ENCODE measurements at places on chromosomes 2 and 18.

GRCh38 chr2:180846756-180847472, 133.5 kb upstream of the UBE2E3 start:
- no peak for DNase-seq

DNA sequence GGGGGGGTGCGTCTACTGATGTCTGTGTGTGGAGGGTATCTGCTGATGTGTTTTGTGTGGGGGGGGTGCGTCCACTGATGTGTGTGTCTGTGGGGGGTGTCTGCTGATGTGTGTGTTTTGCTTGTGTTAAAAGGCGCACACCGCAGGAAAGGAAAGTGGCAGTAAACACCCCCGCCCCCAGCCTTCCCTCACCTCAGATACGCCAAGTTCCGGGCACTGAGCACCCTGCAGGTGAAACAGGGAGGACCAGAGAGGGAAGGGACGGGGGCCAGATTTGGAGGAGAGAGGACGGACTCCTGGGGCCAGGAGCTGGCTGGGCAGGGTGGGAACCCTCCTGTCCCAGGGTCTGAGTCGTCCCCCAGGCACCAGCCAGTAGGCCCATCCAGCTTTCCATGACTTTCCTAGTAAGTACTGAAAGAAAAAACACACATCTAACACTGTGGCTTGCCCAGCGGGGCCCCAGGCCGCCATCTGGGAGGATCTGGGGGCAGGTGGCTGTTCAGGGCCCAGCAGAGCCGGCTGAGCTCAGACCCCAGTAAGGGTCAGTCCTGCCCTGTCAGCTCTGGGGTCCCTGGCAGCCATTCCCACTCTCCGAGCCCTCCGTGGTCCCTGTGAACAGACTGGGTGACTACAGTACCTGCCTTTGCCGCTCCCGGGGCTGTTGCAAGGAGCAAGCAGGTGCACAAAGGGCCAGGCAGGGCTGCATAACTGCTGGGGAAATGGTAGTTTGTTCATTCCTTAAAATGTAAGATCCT, 126.9 kb downstream of the NFATC1 start:
- DNase-seq = peak; percentile 73

DNA sequence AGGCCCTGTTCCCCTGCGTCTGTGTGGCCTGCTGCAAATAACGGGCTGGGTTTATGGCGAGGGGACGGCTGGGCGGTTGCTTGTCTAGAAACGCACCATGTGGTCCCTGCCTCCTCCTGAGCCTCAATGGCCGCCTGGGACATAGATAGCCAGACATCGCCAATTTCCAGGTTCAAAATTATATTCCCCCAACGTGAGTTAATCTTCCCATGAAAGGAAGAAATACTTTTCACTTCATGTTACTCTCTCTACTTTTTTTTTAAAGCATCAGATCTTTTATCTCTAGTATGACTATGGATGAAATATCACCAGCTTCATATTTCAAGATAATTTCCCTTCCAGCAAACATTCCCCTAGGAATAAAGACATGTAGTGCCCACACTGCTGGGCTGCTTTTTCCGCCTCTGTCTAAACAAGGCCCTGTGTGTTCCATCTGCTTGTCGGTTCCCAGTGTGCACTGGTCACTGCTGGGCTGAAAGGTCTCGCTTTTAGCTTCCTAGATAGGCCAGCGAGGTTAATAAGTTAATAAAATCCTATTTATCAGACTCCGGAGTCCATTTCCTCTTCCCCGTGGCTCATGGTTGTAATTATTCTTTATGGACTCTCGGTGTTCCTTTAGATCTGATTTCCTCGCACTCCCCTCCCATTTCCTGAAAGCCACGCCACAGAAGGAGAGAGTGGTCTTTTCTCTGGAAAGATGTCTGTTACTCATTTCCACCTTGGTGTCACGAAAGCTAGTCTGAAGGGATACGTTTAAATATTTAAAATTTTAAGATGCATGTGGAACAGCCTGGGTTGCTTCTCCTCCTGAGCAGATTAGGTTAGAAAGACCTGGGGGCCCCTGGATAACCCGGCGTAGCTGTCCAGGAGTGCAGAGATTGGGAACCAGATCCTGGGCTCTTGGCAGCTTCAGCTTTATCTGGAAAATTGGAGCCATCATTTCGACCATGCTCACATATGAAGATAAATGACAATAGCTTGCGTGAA, 196.6 kb upstream of the COPS8 start:
- DNase-seq = no peak

DNA sequence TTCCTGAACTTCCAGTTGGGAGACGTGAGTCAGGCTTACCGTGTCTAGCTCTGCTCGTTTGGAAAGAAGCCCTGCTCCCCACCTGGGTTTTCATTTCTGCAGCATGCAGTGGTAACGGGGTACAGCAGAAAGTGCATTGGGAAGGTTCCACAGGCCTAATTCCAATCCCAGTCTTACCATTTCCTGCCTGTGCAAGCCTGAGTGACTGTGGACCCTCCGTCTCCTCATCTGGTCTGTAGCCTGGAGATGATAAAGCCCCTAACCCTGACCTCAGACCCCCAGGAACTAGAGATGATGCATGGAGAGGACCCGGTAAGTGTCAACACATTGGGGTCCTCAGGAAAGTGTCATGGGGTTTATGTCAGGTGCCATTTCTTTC, 5.8 kb upstream of the PSD4 start:
- DNase-seq = no peak

DNA sequence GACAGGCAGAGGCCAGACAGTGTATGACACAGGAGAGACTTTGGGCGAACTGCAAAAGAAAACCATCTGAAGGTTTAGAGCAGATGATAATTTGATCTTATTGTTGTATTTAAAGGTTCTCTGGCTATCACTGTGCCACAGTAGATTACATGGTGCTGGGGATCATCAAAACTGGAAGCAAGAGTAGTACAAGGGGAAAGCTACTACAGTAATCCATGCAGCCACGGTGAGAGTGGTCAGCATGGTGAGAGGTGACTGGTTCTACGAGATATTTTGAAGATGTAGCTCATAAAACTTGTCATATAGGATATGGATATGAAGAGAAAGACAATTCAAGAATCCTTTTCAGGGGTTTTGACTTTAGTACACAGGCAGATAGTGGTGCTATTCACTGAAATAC, 194.8 kb upstream of the GULP1 start:
- no peak for DNase-seq

DNA sequence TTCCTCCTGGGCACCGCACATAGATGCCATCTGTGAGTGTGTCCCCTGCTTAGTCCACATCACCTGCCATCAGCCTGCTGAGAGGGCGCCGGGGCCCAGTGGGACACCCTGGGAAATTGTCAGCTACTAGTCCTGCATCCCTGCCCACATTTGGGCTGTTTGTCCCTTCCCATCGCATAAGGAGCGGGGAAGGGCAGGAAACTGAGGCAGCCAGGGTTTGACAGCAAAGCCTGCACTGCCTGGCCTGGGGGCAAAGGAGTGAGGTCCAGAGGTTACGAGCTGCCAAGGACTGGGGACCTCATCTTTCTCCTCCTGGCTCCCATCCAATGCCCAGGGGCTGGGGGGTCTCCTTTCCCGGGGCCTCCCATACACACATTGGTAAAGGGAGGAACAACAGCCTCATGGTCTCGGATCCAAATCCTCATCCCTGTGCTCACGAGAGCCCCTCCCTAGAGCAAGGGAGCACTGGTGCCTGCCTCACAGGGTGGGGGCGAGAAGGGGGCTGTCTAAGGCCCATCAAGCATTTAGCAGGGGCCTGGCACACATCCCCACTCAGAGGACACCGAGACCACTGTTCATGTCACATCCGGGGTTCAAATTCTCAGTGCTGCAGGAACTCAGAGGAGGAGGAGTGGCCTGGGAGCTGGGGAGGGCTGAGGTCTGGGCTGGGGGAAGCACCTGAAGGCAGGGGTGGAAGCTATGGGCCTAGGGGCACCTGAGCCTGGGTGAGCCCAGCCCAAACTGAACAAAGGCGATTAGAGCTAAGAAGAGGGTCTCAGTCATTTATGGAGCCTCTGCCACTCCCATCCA, 113.8 kb downstream of the SMAD7 start:
- no peak for DNase-seq

- no peak for DNase-seq
Measured at GRCh38 chr2:29143657-29144056, 28.4 kb downstream of the CLIP4 start.

DNA sequence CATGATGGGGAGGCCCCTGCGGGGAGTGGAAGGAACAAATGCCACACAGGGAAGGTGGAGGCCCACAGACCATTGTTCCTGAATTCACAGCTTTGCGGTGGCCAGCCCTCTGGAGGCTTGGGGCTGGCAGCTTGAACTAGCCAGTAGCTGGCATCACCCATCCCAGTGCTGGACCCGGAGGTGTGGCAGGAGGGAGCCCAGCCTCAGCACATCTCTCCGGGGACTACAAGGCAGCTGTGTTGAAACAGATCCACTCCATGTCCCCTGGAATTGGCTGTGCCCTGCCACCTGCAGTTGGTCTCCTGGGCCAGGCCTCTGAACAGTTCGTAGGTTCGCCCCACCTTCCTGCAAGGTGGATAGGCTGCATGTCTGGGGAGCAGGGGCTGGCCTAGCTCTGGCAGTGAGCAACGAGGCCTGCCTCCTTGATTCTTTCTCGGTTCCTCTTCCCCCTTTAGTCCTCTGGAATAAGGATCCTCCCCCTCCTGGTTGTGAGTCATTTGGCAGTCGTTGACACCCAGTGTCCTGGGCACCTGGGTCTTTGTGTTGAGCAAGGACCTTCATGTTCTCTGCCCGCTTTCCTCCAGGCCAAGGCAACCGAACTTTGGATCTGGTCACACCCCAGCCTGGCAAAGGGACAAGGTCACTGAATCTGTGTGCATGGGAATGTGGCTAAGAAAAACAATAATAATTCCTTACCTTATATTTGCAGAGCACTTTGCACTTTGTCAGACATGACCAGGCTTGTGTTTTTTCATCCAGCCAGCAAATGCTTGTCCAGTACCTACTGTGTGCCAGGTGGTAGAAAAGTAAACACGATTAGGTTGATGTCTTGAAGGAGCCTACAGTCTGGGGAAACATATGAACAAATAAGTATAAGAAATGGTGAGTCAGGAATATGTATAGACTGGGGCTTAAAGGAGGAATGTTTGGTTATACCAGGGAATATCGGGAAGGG, 55.0 kb upstream of the MCFD2 start:
- no peak for DNase-seq

GRCh38 chr2:84881581-84882413, 913 bp upstream of the TRABD2A start:
- DNase-seq = peak; percentile 94

DNA sequence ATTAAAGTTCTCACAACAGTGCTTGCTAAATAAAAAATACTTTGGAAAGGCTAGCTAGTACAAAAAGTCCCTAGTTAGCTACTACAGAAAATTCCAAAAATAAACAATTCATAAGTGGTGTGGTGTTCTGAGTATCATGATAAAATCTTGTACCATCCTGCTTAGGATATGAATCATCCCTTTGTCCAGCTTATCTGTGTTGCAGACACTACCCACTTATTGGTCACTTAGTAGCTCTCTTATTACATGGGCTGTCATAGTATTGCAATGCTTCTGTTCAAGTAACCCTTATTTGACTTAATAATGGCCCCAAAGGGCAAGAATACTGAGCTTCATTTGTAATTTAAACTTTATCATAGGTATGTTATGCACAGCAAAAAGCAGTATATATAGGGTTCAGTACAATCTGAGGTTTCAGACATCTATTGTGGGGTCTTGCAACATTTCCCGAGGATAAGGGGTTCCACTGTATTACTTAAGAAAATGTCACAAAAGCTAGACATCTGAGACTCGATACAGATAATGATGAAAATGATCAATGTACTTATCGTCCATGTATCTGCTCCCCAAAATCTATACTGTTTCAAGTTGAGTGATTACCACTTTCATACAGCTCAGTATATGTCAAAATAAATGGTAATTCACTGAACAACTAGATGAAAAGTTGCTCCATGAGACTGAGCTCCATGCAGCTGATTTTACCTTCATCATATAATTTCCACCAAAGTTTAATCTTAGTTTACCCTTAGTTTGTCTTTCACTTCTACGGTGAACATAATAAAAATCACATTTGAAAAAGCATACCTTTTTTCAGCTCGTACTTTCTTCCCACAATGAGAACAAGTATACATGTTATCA, 93.8 kb downstream of the C2orf74 start:
- no peak for DNase-seq

- no peak for DNase-seq
Measured at GRCh38 chr2:40273734-40274182, 178.1 kb downstream of the SLC8A1 start.

GRCh38 chr2:240451108-240451611, 15.7 kb downstream of the GPC1 start:
- DNase-seq = no peak

DNA sequence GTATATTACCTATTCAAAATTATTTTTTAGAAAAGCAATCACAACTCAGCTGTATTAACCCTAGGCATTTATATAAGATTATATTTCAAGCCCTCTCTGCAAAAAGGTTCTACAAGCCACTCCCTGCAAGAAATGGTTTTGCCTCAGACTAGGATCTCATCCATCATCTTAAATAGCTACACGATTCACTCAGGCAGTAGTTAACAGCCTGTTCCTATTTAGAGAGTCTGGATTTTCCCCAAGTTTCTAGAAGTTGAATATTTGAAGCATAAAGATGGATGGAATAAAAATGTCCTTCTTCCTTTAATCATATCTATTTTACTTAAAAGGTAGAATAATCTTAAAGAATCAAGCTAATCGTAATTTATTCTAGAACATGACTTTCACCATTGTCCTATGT, 167.1 kb upstream of the STK17B start:
- no peak for DNase-seq

- DNase-seq = no peak
Measured at GRCh38 chr2:75582840-75583239, 22.1 kb upstream of the EVA1A start.

DNA sequence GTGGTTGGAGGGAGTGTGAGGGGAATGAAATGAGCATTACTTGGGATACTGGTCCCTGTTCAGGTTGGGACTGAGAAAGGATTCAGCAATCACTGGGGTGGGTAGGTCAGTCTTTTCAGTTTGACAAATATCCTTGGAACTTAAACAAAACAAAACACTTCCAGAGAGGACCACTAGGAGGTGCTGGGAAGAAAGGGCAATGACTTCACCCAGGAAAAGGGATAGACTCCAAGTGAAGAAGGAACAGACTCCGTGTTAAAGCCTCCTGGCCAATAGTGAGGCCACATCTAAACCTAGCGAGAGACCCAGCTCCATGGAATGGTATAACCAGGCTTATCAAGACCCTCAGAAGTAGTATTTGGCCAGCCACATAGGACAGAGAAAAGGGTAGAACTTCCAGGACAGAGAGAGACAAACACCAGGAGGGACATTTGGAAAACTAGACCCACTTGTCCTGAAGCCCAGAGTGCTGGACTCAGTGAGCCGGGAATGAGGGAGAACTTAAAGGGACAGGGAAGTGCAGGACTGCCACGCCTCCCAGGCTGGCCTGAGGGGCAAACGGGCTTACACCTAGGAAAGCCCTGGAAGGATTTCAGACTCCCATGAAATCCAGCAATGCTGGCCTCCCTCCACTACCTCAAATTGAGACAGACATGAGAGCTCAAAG, 19.6 kb upstream of the KCNG3 start:
- DNase-seq = no peak

Measured in activated CD8-positive, alpha-beta memory T cell treated with anti-CD3 and anti-CD28 coated beads, Interleukin-2, amount 10 ng/mL, durations not matched to agents 7 days and 5 days (primary cell).